Activated CD4-positive, alpha-beta T cell treated with anti-CD3 and anti-CD28 coated beads for 24 hours (primary cell): ENCODE measurements at places on chromosomes 7 and 10.

- DNase-seq: no peak
Observed at GRCh38 chr10:6333973-6334372, 131.2 kb downstream of the PFKFB3 start.

- no peak for DNase-seq
Observed at GRCh38 chr7:103983201-103983977, 6.1 kb downstream of the RELN start.

DNA sequence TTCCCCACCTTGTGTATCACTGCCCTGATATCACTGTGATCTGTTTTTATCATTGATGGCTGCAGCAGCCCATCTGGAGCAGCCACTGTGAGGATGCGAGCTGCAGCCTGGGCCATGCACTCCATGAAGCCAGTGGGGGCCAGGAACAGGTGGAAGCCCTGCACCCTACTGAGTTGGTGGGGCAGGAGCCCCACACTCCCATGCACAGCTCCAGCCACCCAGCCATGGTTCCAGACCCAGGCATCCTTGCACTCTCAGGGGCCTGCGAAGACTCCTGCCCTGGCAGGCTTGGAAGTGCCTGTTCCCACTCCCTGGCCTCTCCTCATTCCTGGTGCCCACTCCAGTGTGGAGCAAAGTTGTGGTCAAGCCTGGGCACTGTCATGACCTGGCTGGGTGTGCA is 424.0 kb upstream of the FZD8 start:
- DNase-seq: no peak

- no peak for DNase-seq
Observed at GRCh38 chr10:80454513-80455460, 677 bp downstream of the TSPAN14 start.

GRCh38 chr7:131543298-131543697 is 13.1 kb downstream of the PODXL start:
- DNase-seq: no peak

DNA sequence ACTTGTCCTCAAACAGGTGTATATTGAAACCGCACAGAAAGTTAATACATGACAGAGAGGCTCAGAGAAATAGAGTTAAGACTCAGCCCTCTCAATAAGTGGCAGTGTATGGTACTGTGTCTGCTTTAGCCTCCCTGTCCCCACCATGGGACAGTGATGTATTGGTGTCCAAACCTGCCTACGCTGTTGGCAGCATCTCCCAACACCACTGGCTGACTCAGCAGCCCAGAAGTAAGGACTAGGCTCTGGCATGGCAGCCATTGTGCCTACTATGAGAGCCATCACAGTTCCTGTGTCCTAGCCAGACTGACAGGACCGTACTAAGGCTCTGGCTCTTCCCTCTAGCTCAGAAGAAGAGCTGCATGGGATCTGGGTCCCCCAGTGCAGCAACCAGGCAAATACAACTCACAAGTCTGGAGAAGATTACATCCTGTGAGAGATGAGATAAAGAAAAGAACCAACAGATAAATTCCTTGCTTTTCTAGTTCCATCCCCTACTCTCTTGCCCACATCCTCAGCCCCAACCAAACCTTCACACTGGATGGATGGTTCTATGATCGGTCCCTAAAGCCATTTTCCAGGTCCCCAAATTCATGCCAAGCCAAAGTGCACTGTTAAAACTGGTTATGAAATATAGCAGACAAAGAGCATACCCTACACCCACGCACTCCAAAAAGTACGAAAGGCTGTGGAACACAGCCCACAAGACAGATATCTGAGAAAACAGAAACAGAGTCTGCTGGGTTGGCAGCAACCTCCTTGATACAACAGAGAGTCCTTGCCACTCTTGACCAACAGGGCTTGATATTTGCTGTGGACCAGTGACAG is 44.1 kb upstream of the DMTF1 start:
- DNase-seq: no peak

GRCh38 chr7:135801045-135801693 is 52.6 kb upstream of the FAM180A start:
- DNase-seq: no peak

DNA sequence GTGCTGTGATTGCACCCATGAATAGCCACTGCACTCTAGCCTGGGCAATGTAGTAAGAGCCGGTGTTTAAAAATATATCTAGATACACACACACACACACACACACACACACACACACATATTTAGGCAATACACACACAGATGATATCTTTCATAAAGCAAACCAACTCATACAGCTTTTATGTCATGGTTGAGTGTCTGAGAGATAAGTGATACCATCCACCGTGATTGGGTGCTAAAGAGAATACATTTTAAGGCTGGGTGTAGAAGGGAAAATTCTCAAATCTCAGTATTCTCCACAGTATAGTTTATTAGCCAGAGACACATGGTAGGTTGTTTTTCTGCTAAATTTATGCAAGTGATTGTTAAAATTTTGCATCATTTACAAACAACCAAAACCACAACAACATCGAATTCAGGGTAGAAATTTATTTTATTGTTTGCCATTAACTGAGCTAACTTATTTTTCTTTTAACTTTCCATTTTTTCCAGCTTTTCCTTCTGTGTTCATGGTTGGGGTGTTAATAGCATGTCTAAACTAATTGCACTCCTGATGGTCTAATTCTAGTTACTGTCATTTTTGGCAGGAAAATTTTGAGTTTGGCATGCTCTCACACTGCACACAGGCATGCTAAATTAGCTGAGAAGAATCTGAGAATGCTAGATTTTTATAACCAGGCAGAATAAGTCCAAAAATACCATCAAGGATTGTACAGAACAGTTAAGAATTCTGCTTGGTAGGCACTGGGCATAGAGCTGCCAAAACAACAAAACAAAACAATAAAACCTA is 57.9 kb upstream of the SYPL1 start:
- no peak for DNase-seq

DNA sequence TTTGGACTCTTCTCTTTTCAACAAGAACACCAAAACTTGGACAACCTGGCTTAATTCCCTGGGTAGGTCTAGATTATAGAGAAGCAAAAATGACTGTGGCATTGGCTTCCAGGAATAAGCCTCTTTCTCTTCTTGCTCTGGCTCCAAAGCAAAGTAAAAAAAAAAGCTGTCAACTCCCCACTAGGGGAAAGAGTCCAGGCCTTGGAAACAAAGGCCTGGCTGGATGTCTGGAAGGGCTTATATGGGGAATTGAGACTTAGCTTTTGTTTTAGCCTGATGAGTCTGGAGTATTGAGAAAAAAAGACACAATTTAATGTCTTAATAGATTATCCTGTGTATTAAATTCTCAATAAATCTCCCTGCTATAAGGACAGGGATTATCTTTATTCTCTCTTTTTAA is 300.6 kb downstream of the SORCS3 start:
- no peak for DNase-seq

DNA sequence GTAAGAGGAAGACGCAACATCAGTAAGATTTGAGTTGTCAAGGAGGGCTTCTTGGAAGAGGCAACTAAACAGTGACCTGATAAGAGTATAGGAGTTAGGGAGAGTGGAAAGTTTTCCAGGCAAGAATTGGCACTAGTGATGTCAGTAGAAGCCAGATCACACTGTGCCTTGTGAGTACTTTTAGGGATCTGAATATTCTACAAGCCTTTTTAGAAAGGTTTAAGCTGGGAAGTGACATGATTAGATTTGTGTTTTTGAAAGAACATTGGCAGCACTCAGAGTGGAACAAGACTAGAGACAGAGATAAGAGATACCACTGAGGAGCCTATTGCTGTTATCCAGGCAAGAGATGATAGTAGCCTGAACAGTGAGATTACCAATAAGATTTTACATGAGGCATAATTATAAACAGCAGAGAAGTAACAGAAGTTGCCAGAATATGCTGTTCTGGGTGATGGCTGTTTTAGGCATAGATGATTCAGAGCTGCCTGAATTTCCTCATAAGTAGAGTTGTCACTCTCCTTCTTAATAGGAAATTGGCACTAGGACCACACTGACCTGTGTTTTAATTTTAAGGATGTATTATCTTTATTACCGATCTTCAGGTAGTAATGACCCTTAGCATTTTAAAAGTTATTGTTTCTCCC is 45.6 kb downstream of the NHLRC2 start:
- no peak for DNase-seq

- no peak for DNase-seq
Observed at GRCh38 chr10:110358869-110359629, 54.3 kb upstream of the SMNDC1 start.

GRCh38 chr7:47370461-47371042 is 211.4 kb downstream of the TNS3 start:
- DNase-seq: no peak

- no peak for DNase-seq
Observed at GRCh38 chr10:29535012-29535777, 99.6 kb downstream of the SVIL start.

DNA sequence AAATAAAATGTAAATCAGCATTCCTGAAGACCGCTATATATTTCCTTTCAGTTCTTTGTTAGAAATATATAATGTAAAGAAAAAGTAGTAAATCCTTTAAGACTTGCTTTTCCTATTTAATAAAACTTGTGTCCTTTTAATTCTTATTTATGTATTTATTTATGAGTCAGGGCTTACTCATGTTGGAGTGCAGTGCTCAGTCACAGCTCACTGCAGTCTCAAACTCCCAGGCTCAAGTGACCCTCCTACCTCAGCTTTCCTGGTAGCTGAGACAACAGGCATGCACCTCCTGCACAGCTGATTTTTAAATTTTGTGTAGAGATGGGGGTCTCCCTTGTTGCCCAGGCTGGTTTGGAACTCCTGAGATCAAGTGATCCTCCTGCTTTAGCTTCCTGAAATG is 724.5 kb downstream of the ANKRD7 start:
- DNase-seq: no peak

DNA sequence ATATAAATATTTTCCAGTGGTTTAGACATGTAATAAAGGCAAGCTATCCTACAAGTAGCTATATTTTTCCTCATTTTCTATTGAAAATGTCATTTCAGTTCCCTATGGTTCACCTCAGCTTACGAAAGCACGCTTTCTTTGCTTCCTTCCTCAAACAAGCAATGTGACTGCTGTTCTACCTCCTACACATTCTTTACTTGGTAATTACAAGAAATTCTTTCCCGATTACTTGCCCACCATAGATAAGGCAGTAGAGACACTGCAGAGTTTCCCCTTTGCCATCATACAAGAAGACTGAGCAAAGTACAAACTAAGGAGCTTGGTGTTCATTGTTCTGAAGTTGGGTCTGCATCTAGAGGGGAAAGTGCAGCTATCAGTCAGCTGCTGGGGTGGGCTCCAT is 249.4 kb downstream of the CRPPA start:
- no peak for DNase-seq

DNA sequence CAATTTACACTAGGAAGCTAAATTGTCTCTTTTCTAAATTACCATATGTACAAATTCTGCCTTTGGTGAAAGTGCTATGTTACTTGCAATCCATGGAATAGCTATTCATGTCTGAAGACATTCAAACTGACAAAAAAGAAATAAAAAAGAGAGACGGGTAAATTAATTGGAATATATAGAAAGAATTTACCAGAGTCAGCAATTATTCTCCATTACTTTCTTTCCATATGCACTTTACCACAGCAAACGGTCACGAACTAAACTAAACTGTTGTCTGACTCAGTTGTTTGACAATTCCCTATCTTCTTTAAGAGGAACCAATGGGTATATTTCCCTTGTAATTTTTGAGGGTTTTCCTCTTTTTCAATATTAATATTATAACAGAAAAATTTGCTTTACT is 85.7 kb downstream of the HOXA1 start:
- no peak for DNase-seq

- DNase-seq: no peak
Observed at GRCh38 chr10:119250641-119251314, 43.4 kb downstream of the GRK5 start.

DNA sequence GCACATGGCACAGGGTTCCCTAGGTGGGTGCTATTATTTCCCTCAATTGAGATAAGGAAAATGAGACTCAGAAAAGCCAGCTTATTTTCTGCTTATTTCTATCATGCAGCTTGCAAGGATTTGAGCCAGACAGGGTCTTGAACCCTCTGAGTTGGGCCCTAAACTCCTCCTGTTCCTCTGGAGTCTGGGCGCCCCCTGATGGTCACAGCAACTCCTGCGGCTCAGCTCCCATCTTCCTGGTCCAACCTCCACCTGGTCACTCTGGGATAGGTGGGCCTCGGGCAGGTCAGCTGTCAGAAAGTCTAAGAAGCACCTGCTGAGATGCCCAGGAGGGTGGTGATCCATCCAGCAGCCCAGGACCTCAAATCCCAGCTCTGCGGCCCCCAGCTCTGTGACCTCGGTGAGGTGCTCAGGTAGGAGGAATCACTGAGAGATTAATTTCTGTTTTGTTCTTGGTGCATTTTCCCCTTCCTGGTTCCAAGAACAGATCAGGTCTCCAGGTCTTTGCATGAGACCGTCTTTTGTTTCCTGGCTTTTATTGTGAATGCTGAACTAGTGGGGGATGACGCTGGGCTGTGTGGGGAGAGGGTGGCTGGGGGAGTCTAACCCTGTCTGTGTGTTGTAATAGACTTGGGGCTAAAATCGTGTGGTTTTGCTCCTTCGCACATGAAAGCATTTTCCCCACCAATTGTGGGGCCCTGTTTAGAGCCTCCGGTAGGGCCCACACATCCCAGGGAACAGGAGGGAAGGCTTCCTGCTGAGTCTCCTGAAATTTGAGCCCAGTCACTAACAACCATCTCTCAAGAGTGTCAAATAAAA is 32.8 kb downstream of the TMEM130 start:
- no peak for DNase-seq

DNA sequence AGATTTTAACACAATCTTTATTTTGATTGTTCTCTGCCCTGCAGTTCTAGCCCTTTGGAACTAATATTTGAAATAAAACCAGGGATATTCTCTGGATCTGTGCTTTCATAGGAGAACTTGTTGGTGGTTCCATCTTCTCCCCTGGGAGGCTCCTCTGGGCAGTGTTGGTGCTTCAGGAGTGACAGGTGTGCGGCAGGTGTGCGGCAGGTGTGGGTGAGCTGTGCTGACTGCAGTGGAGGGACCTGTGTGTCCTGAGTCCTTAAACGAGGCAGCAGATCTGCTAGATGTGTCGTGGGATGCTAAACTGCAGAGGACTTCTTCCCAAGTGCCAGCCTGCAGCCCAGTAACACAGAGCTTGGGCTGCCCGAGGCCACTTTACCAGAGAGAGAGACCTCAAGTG is 98.4 kb downstream of the LYZL1 start:
- DNase-seq: no peak

DNA sequence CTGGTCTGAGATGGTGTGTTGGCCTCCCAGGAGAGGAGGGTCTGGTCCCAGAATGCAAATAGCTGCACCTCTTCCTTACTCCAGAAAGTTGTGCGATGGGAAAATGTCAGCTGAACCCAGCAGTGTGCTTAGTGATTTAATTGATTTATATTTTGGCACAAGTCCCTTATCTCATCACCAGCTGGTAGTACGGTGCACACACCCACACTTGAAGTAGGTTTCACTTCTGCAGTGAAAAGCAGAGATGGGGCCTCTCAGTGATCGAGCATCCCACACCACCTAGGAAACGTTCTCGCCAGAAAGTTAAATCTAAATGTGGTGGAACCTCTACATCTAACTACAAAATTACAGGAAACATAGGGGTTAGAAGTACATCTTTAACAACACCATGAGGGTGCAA is 80.4 kb downstream of the UBE3C start:
- no peak for DNase-seq

GRCh38 chr10:89637113-89637512 is 7.9 kb downstream of the PANK1 start:
- DNase-seq: no peak
